AG09309 (cell line): ENCODE measurements at places on chromosomes 12 and 14.

- no peak for DNase-seq
These were observed 771.7 kb upstream of the TMEM132C start for GRCh38 chr12:127494961-127495915.

DNA sequence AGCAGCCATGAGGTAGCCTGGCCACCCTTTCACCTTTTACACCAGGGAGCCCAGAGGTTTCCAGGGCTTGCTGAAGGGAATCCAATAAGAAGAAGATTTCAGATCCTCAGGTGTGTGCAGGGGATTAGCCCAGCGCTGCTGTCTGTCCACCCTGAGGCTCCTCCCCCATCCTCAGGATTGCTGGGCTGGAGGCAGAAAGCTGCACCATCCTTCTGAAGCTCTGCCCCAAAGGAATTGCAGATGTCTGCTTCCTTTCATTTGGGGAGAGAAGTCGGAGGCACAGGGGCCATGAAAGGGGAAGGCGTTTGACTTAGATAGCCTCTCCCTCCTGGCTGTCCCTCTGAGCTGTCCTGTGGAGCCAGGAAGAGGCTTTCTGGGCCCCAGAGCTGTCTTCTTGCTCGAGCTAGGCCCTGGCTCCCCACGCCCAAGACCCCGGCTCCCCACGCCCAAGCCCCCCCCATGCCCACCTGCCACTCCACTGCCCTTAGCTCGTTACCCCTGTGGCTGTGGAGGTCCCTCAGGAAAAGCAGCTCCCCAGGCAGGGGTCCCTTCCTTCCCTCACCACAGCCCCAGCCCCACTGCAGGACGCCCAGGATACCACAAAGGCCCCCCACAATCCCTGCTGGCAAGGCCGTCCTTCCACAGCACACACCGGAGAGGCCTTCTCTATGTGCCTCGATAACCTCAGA lies 359.0 kb downstream of the CACNA1C start:
- no peak for DNase-seq

DNA sequence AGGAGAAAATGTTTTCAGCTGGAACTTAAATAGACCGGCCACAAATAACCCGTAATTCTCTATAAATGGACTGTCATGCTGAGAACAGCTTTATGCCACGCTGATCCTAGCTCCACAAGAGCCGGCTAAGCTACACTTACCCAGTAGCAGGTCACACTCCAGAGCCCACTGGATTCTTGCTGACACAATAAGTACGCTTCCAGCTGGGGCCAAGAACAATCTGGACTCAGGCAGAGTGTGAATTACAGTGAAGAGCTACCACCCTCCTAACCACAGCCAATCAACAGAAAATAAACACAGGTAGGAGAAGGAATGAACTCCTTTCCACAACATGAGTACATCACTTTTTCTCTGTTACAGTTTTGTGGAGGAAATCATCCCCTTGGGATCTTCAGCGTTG lies 531.3 kb downstream of the GALC start:
- DNase-seq: no peak

DNA sequence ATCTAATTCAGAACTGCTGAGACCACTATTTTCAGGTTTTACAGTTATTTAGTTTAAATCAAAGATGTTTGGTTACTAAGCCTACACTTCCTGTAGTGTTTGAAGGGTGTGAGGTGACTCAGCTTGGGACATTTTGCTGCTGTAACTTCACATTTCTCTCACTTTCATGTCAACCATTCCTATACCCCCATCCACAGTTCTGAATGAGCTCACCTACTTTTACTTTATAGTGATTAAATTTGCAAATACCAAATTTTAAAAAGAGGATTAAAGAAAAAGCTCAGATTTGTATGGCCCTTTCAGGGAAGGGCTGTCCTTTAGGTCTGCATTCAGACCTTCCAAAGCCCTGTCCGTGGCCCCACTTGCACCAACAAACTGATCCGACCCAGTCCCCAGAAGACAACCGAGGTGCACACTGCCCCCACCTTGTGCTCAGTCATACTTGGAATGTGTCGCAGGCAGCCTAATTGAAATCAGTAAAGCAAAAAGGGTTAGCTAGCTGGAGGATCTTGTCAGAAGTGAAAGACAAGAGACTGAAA lies 174.4 kb downstream of the MON2 start:
- DNase-seq: no peak

GRCh38 chr12:100372853-100373640 lies 16.2 kb downstream of the SLC17A8 start:
- no peak for DNase-seq

DNA sequence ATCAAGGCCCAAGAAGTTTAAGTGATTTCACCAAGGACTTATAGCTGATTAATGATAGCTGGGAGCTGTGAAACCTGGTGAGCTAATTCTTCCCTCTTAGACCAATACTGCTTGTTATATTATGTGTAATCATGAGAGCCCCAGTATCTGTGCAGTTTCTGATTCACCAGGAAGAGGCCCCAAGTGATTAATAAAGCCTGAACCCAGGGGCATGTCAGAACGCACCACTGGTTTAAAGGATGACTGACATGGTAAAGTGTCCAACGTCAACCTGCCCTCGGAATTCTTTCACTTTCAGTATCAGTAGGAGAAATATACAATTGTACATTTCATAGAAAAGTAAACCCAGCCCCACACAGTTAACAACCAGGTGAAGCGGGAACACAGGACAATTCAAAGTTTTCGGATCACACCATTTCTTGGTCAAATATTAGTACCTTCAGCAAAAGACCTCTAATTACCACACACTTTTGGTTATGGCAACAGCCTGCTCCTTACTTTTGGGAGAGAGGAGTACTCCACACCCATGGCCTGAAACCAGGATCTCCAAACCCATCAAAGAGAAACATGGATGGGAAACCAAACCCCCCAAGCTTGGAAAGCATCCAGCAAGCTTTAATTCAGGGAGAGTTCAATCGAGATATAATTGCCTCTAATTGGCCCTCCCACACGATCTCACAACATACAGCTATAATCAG lies 28.5 kb downstream of the TMCC3 start:
- DNase-seq: no peak

DNA sequence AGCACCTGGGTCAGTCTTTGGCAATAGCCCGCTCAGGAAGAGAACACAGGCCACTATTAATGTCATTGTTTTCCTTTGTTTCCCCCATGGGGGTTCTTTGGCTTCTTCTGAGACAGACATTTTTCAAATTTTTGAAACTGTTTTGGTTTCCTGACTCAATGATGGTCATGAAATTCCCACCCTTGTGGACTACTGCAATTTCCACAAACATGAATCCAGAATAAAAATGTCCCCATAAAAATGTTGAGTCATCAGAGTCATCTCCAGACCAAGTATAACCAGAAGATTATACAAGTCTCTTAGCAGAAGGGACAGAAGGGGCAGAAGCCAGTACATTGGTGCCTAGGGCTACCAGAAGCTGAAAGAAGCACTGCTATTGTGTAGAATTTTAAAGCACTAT lies 29.1 kb downstream of the SLCO1A2 start:
- no peak for DNase-seq
